ENCODE measurements at places on chromosomes 5 and 9.
A peak's percentile ranks its signal among the peaks of the same experiment; 100 is the strongest.

- no peak for DNase-seq
Observed at GRCh38 chr9:13957089-13957488, 356.9 kb downstream of the NFIB start.

DNA sequence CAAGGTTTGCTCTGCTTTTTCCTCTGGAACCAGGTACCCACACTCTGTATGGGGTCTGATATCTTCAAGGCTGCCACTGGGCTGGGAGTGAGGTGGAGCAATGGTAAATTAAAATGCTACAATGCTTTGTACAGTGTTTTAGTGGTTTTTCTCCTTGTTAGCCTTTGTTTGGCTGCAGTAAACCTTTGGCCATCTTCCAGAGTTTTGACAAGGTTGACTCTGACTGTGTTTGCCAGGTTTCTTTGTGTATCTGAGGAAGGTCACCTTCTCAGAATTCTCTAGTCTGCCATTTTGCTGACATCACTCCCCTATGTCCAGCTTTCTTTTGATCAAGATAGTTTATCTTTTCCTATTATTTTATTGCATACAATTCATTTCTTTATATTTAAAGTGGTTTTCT is 11.2 kb downstream of the SPATA31D1 start:
- no peak for DNase-seq

DNA sequence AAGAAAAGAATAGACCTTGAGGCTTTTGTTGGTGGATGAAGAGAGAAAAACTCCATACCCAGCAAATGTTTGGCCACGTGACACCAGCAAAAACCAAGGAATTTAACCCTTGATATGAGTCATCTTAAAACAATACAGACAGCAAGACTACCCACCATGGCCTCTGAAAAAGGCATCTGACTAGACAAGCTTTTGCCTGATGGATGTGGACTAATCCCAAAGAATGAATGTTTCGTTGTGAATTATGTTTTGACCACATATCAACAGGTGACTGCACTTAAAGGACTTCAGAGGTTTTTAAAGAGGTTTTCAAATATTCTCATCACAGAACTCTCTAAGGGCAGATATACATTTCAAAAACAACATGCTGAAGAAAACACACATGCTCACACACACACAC is 33.0 kb upstream of the SLC1A3 start:
- no peak for DNase-seq

GRCh38 chr5:133106343-133106742 is 54.5 kb downstream of the HSPA4 start:
- no peak for DNase-seq

- DNase-seq: no peak
Observed at GRCh38 chr5:103693517-103693916, 130.9 kb upstream of the NUDT12 start.

- no peak for DNase-seq
Observed at GRCh38 chr5:134459010-134459403, 47.3 kb upstream of the CDKN2AIPNL start.

DNA sequence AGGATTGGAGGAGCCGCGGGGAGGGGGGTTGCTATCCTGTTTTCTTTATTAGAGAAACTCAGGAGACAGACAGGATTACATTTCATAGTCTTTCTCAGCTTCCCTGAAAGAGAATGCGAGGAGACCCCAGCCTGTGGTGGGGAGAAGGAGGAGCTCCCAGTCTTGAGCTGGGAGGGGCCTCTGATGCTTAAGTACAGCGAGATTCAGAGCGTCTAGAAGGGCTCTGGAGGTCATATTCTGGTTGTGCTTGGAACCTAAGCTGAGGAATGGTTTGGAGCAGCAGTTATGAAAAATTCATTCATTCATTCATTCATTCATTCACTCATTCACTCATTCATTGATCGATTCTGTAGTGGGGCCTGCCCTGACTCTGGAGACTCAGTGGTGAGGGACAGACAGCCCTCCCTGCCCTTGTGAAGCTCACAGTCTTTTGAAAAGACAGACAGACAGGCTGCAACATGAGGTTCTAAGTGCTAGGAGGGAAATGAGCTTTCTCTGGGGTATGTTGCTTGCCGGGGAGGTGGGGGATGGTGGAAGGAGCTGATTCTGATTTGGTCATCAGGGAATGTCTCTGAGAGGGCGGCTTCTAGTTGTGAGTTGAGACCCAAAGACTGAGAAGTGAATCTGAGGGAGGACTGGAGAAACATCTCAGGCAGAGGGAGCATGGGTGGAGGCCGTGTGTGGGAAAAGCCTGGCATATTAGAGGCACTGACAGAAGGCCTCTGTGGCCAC is 2.5 kb upstream of the SPRY4 start:
- DNase-seq: no peak

- no peak for DNase-seq
Observed at GRCh38 chr9:112170235-112170634, 4.9 kb downstream of the SUSD1 start.

DNA sequence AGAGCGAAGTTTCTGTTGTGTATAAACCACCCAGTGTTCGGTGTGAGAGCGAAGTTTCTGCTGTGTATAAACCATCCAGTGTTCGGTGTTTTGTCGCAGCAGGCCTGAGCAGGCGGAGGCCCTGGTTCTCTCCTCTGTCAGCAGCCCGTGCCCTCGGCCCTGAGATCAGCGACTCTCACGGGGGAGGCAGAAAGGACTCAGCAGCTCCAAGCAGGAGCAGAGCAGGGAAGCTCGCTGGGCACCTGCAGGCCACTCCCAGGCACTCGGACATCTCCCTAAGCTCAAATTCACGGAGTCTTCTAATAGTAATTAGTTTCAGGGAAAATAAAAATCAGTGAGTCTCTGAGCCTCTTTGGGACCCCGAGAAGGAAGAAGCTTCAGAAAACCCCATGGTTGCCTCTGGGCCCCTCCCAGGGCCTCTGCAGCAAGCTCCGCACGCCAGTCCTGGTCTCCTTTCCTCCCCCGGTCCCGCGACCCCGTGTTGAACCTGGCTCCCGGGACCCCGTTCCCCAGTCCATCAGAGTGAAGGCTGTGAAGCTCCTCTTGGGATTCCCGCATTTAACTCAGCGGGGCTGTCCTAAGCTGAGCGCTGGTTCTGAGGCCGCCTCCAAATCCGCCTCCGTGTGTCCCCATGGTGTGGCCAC is 81.9 kb upstream of the ADAMTS2 start:
- no peak for DNase-seq

- peak; percentile 30 for DNase-seq
Observed at GRCh38 chr5:134874831-134875655, 872 bp downstream of the TXNDC15 start.

DNA sequence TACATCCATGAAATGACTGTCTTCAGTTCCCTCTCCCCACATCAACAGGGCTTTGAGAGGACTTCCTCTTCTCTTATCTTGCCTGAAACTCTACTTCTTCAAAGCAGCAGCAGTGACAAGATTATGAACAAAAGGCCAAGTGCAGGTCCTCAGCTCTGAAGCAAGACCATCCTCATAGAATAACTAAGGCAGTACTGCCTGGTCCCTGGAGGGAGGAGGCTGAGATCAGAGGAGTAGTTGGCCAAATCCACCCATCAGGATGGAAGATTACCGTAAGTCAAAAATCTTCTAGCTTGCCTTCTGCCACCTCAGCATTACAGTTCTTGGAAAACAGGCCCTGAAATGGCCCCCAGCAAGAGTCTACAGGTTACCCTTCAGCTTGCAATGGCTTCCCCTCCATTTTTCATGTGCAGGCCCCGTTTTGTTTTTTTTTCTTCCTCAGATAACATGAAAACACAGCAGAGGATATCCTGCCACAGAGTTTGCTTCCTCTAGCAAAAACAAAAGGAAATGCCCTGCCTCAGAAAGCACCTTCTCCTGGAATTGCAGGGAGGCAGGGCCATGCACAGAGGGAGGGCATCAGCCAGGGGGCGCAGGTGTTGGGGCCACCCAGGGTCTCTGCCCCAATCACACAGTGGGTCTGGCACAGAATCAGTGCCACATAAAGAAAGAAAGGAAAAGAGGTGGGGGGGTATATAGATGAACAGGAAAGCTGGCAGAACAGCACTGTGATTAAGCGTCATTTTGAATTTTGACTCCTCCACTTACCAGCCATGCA is 40.0 kb downstream of the KLHL3 start:
- DNase-seq: no peak

DNA sequence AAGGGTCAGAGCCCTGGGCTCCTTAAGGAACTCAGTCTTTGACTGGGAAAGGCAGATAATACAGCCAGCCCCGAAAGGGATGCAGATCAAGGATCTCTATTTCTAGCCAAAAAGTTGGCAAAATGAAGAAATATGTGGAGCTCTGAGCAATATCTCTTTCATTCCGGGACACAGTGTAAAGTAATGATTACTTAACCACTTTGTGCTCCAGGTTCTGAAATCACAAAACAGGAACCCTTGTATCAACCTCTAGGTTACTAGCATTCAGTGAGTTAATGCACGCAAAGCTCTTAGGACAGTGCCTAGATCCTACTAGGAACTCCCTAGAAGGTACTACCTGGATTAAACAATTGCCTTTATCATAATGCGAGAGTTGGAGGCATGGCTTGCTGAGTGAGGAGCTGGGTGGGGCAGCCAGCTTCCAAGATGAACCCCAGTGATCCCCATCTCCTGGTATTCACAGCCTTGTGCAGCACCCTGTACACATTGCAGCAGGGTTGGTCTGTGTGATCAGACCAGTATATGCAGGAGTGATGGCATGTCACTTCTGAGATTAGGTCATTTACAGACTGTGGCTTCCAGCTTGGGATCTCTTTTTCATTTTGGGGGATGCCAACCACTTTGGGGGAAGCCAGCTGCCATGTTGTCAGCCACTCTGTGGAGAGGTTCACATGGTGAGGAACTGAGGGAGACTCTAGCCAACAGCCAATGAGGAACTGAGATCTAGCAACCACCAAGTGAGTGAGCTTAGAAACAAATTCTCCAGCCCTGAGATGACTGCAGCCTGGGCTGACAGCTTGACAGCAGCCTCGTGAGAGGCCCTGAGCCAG is 103.1 kb upstream of the SLC44A1 start:
- DNase-seq: no peak

GRCh38 chr5:112004867-112005622 is 248.1 kb upstream of the NREP start:
- DNase-seq: no peak

GRCh38 chr5:159995907-159996306 is 13.0 kb upstream of the TTC1 start:
- DNase-seq: no peak

GRCh38 chr9:131165523-131165922 is 40.1 kb downstream of the NUP214 start:
- DNase-seq: no peak

- no peak for DNase-seq
Observed at GRCh38 chr5:110258460-110259216, 467.8 kb downstream of the TMEM232 start.

GRCh38 chr5:141807732-141808131 is 70.5 kb downstream of the PCDH1 start:
- no peak for DNase-seq

DNA sequence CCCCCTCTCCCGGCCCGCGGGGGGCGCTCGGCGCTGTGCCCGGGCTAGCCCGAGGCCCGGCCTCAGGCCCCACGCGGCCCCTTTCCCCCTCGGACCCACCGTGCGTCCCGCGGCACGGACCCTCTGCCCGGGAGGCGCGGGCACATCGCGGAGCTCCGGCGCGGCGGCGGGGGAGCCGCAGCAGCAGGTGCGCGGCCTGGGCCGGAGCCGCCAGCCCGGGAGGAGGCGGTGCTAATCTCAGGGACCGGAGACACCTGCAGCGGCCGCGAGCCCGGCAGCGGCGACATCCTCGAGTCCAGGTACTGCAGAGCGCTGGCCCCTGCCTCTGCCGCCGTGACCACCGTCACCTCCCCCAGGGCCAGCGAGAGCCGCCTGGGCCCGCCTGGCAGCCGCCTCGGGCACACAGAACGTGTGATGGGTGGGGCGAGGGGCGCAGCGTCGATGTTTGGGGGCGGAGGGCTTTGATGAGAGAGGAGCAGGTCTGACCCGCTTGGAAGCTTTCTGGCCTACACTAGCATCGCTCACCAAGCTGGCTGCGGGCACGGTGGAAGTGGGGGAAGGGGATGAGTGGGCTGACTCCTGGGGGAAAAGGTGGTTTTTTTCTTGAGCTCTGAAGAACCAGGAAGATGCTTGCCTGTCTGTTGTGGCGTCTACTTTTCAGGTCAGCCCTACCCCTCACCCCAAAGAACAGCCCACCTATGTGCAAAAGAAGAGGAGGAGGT is 524 bp downstream of the CYFIP2 start:
- DNase-seq: no peak

DNA sequence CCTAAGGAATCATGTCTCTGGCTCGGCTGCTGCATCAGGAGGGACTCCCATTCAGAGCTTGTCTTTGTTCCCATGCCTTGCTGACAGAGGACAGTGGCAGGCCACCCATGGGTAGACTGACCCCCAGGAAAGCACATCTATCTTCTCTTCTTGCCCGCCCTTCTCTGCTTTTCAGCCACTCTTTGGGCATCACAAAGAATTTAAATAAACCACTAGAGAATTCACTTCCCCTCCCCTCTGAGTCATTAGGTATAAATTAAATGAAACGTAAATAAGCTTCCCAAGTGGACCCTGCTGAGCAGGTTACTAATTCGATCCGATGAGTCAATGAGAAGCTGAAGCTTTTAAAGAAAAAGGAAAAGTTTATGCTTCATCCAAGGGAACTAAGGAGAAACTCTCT is 97.0 kb downstream of the DRD1 start:
- DNase-seq: no peak

- no peak for DNase-seq
Observed at GRCh38 chr9:111904026-111904425, 7.4 kb downstream of the UGCG start.

DNA sequence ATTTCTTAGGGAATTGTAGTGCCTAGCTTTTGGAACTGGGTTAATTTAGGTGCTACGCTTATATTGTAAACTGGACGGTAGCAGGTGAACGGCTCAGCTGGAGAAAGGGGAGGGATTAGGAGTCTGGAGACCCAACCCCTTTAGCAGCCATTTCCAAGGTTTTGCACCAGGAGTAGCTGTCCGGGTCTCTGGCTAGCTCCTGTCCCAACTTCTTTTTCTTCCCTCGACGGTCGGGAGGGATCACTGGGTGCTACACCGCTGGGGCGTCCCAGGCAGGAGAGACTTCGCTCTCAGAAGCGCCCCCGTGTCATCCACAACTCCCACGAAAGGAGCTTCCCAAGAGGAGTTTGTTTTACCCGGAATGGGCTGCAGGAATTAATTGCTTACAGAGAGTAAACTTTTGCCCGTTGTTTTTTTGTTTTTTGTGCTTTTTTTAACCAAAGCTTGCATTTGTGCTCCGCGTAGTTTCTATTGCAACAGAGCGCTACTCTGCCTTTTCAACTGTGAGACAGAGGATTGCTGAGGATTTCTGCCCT is 1640.9 kb upstream of the C9orf72 start:
- DNase-seq: no peak

DNA sequence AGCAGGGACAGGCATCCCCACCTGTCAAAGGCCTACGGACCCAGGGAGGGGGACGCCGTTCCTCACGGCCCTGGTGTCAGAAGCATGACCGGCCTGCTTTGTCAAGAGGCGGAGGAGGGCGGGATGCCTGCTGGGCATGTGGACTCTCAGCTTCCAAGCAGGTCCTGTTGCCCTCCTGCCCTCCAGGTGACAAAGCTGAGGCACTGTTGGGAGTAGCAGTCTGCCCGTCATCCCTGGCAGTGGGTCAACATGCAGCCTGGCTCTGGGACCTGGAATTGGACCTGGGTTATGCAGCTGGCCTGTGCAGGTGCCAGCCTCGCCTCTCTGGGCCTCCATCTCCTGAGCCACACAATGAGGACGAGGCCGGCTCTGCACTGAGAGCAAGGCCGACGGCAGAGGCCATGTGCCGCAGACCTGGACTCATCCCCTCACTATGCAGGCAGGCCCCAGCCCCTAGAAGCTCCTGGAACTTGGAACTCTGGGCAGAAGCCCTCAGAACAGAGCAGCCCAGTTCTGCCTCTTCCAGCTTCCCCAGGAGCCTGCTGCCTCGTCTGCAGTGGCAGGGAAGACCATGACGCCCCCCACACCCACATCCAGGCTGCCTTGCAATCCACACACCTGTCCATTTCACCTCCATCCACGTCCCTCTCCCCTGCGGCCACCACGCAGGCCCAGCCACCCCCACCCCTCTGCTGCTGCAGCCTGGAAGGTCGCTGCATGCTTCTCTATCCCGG is 20.8 kb upstream of the FCN1 start:
- DNase-seq: no peak

Data from stimulated activated CD4-positive, alpha-beta T cell treated with anti-CD3 and anti-CD28 coated beads, Interleukin-12 subunit alpha, Interleukin-12 subunit beta, amount 100 ng/mL, for 48 hours (primary cell).